ENCODE measurements at places on chromosomes 5 and 9. TPM values are rescaled to one million over a fixed set of nuclear protein-coding genes. Genes with fewer than 3 reads are reported as not detected.

The SMC5 gene
- 27.8 TPM for total RNA-seq

DNA sequence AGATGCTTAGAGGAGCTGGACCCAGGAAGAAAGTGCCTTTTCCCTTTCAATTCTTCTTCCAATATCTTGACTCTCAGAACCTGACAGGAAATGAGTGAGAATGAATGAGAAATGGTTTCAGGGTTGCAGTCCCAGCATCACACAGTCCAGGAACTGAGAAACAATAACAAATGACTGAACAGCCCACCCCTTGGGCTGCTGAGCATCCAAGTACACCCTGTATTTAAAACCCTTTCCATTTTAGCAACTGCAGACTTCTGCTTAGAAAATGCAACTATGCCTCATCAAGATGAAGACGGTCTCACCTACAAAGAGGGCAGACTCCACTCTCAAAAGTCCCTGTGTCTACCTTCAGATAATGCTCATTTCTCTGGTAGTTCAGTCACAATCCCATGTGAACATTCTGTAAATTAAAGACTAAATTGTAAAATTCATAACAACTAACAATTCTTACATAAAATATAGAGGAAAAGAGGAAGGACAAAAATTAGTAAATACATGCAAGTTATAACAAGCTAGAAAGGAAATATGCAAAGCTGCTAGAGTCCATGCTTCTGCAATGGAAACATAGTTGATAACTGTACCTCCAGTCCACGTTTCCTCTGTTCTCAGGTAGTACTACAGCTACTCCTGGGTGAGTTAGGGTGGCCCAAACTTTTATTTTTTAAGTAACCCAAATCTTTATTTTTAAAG is 316.5 kb downstream of the ICE1 start:
- no peaks in the 10 kb centered on the region for H3K4me1 ChIP-seq
- peaks cover 4% of the 10 kb centered on the region for H3K36me3 ChIP-seq
- H3K27ac ChIP-seq = no peak overlapping the region

DNA sequence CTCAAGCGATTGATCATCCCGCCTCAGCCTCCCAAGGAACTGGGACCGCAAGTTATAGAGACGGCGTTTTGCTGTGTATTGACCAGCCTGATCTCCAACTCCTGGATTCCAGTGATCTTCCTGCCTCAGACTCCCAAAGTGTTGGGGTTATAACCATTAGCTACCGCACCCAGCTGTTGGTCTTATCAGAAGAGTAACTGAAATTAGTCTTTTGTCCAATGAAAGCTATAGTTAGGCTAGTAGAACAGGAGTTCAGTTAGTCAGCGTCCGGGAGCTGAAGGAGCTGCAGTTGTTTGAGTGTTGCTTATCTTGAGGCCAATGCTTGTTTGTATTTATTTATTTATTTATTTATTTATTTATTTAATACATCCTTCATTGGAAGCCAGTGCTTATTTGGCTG is 3.2 kb upstream of the MIGA2 start:
- H3K27me3 ChIP-seq = no peaks in the 10 kb centered on the region
- peaks cover 36% of the 10 kb centered on the region for H3K4me1 ChIP-seq
- H3K36me3 ChIP-seq = no peaks in the 10 kb centered on the region
- H3K27ac ChIP-seq = no peak overlapping the region

GRCh38 chr9:121133104-121133816 is 58.5 kb downstream of the CNTRL start:
- no peak overlapping the region for H3K27ac ChIP-seq
- peaks cover 6% of the 10 kb centered on the region for H3K4me1 ChIP-seq
- peaks cover 37% of the 10 kb centered on the region for H3K36me3 ChIP-seq
- no peak overlapping the region for H3K4me3 ChIP-seq
- DNase-seq = no peak

DNA sequence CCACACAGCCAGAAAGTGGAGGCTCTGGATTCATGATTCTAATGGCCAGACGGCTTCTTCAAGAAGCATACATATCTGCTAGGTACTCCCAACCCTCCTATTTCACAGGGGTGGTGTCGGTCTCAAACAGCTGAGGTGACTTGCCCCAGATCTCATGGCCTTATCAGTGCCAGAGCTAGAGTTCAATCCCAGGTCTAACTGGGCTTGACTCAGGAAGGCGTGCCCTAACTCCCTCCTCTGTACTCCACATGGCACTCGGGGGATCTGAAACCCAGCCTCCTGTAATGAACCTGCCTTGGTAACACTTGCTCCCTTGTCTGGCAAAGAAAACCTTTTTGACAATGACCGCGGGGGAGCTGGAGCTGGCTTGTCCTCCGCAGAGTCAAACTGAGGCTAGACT is 2.1 kb downstream of the QRFP start:
- H3K27me3 ChIP-seq = no peaks in the 10 kb centered on the region
- DNase-seq = no peak
- no peak overlapping the region for H3K27ac ChIP-seq
- peaks cover 32% of the 10 kb centered on the region for H3K4me1 ChIP-seq

- H3K36me3 ChIP-seq = no peaks in the 10 kb centered on the region
- no peak overlapping the region for H3K4me3 ChIP-seq
- DNase-seq = no peak
- peaks cover 17% of the 10 kb centered on the region for H3K27me3 ChIP-seq
Measured at GRCh38 chr5:50501491-50502228, 60.6 kb upstream of the EMB start.

Measured in neural crest cell (in vitro differentiated cells).